Femur (tissue), 1 donor: ENCODE measurements at places on chromosomes 5 and 9.

- DNase-seq: no peak
These were observed 51.9 kb upstream of the ZSWIM6 start for GRCh38 chr5:61280205-61280604.

GRCh38 chr9:34430843-34431437 is 27.4 kb downstream of the FAM219A start:
- peak; percentile 84 for DNase-seq

DNA sequence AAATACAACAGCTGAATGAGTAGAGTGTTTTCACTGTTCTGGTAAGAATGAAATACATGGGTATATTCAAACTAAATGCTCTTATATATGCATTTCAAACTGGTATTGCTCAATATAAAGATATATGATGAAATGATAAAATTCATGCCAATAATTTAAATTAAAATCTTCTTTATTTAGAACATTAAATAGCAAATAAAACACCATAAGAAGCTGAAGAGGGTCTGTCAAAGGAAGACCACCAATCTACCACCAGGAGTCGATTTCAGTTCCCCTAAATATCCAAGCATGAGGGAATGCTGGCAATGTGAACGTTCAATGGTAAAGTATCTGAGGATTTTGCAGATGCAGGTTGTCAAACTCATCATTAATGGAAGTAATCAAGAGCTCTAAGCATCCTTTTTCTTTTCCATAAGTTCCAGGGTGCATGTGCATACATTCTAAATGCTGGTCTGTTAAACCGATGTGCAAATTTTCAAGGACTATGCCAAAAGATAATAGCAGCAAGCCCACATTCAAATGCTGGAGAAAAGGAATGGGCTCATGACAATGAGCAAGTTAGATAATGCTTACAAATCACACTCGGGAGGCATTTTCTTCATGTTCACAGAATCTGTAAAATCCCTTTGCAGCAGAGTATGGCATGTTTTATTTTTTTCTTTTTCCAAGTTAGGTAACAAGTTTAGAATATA is 118.8 kb upstream of the MTAP start:
- no peak for DNase-seq

GRCh38 chr5:81779125-81779915 is 28.4 kb upstream of the SSBP2 start:
- DNase-seq: peak; percentile 75

- no peak for DNase-seq
These were observed 266.1 kb downstream of the CWC27 start for GRCh38 chr5:65034813-65035209.

GRCh38 chr5:137359941-137360340 is 139.2 kb downstream of the SPOCK1 start:
- DNase-seq: no peak
